RPMI7951 (cell line): ENCODE measurements at places on chromosomes 5 and 9.

GRCh38 chr9:133534346-133535291 is at the start of gene ADAMTSL2:
Gene ADAMTSL2 (plus strand): TSS chr9:133534704. CDS start chr9:133536713, 2,009 bp downstream.
- peak; percentile 85 for DNase-seq

DNA sequence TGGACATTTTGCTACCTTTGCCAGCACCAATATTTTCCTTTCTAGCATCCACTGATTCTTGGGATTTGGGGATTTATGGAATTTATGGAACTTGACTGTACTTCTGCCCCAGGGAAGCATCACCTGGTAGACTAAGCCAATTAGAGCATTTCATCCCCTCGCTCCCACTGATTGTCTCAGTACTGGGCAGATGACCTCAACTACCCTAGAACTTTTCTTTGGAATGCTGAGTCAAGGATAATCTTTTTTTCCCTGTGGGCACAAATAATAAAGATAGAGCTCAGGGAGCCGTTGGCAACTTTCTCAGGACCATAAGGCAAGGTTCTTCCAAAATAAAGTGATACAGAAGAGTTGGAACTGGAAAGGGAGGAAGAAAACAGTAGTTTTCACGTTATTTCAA is 438.4 kb downstream of the PLK2 start:
- DNase-seq = peak; percentile 23

DNA sequence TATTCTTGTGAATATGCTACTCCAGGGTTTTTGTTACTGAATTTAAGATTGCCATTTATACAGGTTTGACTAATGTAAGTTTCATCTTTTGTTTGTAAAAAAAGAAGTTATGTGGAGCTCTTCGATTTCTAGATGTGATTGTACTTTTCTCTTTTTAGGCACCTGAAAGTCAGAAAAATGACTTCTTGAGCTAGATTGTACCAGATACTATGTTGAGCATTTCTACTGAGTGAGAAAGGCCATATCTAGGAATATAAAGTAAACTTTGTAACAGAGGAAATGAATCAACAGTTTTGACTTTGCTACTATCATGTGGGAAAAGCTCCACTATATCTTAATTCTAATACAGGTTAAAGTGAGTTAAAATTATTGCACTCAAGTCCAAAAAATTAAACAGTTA is 25.1 kb downstream of the SMC5 start:
- no peak for DNase-seq

DNA sequence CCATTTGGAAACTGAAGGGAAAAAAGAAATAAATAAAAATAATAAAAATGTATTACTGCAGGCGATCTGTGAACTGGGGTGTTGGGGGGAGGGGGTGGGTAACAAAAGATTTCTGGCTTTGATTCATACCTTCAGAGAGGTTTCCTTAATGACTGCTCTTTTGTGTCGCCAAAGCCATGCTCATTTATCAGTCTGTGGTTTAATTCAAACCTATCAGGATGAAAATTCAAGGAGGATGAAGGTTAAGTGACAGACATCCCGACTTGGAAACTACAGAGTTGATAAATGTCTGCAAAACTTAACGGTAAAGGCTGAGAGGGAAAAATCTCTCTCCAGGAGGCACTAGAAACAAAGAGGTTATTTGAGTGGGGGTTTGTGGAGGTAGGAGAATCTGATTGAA is 278.2 kb downstream of the PSAT1 start:
- no peak for DNase-seq

DNA sequence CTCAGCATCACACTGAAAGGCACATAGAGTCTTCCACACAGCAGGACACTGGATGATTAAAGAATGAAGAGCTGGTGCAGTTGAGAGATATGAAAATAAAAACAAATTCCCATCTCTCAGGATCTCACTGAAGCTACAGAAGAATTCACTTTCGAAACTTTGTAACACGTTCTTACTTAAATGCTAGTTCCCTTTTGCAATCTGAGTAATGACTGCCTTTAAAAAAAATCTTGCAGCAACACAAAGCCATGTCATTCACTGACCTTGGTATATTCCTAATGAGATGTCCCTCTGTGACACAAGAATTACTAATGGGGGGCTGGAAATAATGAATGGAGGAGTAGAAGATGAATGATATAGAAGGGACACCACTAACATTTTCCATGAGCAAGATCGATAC is 201.8 kb downstream of the GLIS3 start:
- DNase-seq = no peak

GRCh38 chr5:44845777-44846176 is 37.0 kb downstream of the MRPS30 start:
- no peak for DNase-seq

GRCh38 chr9:34365282-34365681 is 11.4 kb downstream of the MYORG start:
- no peak for DNase-seq

GRCh38 chr9:33306037-33306436 is 15.7 kb downstream of the NFX1 start:
- no peak for DNase-seq

GRCh38 chr9:97366476-97366875 is 45.4 kb upstream of the TDRD7 start:
- no peak for DNase-seq

DNA sequence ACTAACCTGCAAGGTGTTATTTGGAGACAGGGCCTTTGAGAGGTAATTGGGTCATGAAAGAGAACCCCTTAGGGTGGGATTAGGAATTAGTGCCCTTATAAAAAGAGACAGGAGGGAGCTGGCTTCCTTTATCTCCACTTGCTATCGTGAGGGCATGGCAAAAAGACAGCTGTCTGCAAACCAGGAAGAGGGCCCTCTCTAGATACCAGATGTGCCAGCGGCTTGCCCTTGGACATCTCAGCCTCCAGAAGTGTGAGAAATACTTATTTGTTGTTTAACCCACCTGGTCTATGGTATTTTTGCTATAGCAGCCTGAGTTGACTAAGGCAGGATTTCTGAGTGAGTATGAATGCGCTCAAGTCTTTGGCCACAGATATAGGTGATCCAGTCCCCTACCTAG is 978 bp upstream of the RGS14 start:
- no peak for DNase-seq

- DNase-seq = no peak
Measured at GRCh38 chr5:139964266-139964993, 78.7 kb downstream of the NRG2 start.

DNA sequence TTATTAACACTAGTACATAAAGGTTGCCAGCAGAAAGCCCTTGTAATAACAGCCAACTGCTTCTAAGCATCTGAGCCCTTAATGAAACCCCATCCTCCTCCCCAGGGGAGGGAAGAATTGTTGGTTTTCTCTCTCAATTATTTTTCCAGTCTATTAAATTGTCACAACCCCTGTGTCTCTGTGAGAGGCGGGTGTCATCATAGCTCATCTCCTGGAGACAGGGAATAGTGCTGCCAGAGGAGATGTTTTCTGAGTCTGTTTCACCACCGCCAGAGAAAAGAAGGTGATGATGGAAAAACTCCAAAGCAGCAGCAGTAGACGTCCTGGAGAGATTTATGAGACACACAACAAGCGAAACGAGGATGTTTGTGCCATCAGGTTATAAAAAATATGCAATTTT is 271.1 kb upstream of the NMUR2 start:
- no peak for DNase-seq

DNA sequence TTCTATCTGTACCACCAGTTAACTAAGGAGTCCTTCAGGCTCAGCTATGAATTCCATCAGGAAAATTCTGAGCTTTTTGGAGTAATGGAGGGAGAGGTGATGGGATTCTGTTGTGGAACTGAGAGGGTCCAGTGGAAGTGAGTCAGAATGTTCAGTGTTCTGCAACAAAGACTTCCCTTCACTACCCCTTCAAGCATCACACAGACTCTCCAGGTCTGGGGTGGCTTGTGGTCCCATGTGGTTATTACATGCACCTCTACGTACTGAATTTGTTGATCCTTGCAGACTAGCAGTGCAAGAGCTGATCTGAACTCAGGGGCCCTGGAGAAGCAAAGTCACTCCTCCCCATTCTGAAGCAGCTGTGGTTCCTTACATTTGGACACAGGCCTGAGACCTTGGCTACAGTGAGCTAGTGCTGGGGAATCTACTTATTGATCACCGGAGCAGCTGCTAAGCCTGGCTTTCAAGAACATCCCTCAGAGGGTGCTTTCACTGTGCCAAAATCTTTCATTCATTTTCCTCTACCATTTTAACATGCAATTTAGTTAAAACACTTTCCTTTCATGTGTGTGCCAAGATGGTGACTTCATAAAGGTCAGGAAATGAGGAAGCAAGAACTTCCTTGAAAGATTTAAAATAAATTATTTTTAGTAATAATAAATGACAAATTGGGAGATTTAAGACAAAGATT is 75.0 kb upstream of the TNC start:
- DNase-seq = no peak

DNA sequence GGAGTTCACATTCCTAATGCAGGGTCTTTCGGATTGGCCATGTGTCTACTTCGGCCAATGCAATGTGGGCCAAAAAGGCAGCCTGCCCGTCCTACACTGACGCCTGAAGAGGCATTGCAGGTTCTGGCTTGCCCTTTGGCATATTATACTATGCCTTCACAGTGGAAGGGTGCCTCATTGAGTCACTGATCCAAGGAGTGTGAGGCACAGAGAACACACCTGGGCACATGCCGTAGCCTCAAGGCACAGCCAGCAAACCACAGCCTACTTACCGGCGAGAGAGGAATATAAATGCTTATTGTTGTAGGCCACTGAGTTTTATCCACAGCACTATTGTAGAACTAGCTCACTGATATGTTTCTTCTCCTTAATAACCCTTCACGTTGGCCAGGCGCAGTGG is 409.6 kb downstream of the GADD45G start:
- no peak for DNase-seq

GRCh38 chr5:65262649-65263059 is 219.1 kb downstream of the ADAMTS6 start:
- peak; percentile 86 for DNase-seq

DNA sequence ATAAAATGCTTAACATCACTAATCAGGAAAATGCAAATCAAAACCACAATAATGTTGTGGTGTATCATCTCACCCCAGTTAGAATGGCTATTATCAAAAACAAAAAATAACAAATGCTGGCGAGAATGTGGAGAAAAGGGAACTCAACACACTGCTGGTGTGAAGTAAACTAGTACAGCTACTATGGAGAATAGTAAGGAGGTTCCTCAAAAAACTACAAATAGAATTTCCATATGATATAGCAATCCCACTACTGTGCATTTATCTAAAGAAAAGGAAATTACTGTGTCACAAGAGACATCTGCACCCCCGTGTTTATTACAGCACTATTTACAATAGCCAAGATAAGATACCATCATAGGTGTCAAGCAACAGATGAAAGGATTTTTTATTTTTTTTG is 214.5 kb upstream of the RASA1 start:
- DNase-seq = no peak

- peak; percentile 50 for DNase-seq
Measured at GRCh38 chr5:98935206-98935605, 6.4 kb upstream of the CHD1 start.

DNA sequence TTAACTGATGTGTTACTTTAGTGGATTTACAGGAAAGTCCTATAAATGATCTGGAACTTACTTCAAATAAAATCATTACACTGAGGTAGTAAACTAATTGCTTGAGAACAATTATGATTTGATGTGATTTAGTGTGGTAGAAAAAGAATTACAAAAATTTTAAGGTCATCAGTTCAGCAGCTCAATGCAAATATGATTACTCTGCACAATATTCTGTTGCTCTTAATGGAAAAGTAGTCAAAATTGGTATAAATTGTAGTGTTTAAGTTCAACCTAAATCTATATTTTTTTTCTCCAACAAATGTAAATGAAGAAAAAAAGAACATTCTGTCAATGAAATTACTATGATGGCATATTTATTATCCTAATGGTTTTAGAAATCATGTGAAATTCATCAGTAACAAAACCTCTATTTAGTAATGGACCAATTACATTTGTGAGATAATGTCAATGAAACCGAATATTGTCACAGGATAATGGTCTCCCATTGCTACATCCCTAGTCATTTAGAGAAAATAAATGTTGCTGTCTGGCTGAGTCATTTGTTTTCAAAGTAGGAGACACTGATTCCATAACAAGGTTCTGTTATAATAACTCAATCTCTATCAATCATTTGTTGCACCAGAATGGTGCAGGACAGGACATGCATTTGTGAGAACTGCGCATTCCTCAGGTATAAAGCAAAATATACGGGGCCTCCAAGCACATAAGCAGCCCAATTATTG is 177.1 kb downstream of the NFIB start:
- no peak for DNase-seq

GRCh38 chr5:5140479-5141338 is 579 bp downstream of the ADAMTS16 start:
- DNase-seq = no peak

- no peak for DNase-seq
Measured at GRCh38 chr9:121732886-121733285, 81.5 kb downstream of the DAB2IP start.

DNA sequence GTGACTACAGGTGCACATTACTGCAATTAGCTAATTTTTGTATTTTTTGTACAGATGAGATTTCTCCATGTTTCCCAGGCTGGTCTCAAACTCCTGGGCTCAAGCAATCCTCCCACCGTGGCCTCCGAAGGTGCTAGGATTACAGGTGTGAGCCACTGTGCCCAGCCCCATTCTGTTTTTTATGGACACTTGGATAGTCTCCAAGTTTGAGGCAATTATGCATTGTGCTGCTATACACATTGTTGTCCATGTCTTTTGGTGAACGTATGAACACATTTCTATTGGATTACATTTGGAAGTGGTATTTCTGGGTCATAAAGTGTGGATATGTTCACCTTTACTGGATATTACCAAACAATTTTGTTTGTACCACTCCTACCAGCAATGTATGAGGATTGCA is 22.4 kb upstream of the PLPP1 start:
- DNase-seq = no peak

- no peak for DNase-seq
Measured at GRCh38 chr9:77725820-77726219, 77.7 kb upstream of the GNA14 start.

DNA sequence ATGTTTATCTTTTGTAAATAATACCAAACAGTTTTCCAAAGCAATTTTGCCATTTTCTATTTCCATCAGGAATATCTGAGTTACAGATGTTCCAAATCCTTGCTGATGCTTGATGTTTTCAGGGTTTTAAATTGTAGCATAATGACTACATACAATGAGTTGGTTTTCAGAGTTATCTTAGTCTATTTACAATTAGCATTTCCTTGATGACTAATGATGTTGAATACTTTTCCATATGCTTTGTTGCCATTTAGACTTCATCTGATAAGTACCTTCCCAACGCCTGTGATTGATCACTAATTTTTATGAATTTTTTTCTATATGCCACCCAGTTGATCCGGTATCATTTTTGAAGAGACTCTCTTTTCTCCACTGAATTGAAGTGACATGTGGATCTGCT is 102.3 kb downstream of the SLC25A46 start:
- DNase-seq = no peak

DNA sequence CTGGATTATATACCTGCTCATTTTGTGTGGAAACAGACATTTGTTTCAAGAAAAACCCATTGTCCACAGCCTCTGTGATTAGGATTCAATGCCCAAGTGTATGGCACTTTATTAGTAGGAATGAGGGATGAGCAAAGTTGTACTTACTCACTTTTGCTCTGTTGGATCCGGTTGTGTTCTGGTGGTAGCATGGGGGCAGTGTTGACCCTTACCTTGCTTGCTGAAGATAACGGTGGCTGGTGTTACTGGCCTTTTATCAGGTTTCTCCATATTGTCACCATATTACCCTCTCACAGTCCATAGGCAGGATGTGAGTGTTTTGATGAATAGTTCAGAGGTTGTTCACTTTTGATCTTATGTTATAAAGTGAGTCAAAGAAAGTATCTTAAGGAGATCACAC is 42.7 kb upstream of the NUDT12 start:
- no peak for DNase-seq

GRCh38 chr5:150672237-150672883 is 11.3 kb downstream of the MYOZ3 start:
- peak; percentile 33 for DNase-seq
